ENCODE measurements at places on chromosomes 3 and 15.

- DNase-seq, result no peak
These were observed 12.6 kb downstream of the ALAS1 start for GRCh38 chr3:52210550-52211046.

GRCh38 chr3:64827431-64827830 is 139.6 kb upstream of the ADAMTS9 start:
- no peak for DNase-seq

DNA sequence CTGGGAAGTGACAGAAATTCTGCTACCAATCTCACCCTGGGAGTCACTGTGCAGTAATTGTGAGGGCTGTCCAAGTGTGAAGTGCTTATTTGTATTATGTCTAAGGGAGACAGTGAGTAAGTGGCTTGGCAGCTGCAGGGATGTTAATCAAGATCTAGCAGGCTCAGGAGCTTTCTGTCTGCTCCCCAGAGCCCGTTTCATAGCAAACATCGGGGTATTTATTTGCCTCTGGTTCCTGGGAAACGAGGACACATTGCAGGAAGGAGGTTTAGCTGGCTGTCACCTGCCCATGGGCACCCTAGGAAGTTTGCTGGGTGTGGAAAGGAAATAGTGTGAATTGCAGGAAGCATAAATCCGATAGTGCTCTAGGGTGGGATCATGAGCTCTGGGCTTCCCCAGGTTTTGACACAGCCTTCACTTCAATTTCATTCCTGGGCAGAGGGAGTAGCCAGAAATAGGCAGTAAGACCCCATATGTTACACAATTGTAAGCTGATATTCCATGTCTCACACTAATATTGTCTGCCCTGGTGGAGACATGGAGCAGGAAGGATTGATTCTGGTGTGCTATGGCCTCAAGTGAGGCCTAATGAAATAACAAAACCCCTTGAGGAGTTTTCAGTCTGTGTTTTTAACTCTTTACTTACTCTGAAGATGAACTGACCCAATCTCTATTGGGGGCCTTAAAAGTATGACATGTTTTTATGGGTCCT is 74.1 kb upstream of the MITF start:
- peak; percentile 58 for DNase-seq

DNA sequence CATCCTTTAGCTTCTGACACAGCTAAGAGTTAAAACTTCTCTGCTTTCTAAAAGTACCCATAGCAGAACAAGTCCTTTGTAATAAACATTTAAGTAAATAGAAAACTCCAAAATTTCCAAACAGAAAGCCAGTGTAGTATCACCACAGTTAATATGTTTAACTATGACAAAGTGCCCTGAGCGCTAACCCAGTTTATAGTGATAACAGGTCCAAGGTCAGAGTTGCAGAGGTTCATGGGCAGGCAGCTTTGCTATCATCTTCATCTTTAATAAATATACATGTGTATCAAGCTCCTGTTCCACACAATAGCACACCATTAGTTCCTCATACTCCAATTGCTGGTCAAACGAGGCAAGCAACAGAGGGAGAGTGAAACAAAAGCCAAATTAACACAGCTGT is 12.4 kb upstream of the TOP2B start:
- DNase-seq, result no peak

DNA sequence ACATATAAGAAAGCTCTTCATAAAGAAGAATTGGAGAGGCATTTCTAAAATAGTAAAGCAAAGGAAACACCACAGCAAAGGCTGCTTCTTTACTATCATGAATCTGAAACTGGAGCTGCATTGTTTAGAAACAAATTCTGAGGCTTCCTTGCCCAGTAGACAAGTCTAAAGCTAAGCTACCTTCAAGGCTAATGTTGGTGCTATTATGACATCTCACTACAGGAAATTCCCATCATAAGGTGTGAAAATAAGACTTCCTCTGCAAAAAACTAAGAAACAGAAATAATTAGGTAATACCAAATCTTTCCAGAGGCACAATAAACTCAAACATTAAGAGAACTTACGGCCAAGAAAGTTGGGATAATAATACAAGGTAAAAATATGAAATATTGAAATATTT is 89.9 kb upstream of the P3H2 start:
- DNase-seq, result no peak

DNA sequence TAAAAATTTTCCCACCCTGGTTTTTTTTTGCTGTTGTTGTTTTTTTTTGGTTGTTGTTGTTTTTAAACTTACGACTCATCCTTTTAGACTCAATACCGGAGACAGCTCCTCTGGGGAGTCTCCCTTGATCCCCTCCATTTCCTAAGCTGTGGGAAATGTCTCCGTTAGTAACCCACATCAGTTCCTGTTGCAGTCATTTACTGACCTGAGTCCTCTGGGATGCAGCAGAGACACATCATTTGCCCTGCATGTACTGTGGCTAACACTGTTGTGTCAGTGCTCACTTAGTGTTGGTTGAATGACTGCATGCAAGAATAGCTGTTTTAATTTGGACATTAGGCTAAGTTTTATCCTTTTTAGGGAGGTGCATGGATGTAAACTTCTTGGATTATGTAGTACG is 83.8 kb downstream of the MBNL1 start:
- DNase-seq, result no peak

- DNase-seq, result no peak
These were observed 583.0 kb upstream of the GOLIM4 start for GRCh38 chr3:168678730-168679129.

- no peak for DNase-seq
These were observed 175.5 kb downstream of the ATG7 start for GRCh38 chr3:11447584-11448200.

GRCh38 chr3:121167374-121168139 is 259.6 kb downstream of the STXBP5L start:
- DNase-seq, result no peak

DNA sequence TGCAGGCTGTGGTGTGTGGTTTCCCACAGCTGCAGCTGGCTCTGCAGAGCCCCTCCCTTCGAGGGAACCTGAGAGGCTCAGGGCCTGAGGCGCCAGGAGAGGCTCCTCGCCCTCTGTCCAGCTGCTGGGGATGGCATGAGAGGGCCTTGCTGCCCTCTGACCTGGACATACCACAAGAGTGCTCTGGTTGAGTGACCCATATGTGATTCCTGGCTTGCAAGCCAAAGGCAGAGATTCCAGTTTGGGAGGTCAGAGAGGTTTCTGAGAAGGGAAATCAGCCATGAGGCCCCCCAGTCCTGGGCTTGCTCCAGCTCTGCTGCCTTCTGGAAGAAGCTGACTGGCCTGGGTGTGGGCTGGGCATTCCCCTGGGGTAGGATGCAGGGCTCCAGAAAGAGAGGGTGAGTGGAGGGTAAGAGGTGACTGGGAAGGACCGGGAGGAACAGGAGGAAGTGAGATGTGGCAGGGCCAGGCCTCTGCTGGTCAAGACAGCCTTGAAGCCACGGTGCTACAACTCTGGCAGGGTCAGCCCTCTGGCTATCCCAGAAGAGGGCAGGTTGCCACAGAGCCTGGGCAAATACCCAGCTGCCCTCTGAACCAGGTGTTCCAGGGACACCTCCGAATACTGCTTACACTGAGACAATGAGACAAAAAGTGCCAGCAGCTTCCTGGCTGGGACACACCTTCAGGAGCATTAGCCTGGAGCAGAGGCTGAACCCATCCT is 16.0 kb upstream of the SRP14 start:
- peak; percentile 14 for DNase-seq

- DNase-seq, result no peak
These were observed 12.9 kb upstream of the CPNE9 start for GRCh38 chr3:9690451-9691450.

GRCh38 chr3:183013856-183014255 is 33.5 kb upstream of the DCUN1D1 start:
- DNase-seq, result no peak

DNA sequence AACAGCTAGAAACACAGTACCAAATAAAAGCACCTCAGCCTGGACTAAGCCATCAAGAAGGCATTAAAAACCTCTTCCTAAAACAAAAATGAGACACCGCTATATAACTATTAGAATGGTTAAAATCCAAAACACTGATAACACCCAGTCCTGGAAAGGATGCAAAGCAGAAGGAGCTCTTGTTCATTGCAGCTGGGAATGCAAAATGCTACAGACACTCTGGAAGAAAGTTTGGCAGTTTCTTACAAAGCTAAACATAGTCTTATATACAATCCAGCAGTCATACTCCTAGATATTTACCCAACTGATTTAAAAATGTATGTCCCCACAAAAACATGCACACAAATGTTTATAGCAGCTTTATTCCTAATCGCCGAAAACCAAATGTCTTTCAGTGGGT is 35.7 kb downstream of the CHSY1 start:
- DNase-seq, result no peak

- no peak for DNase-seq
These were observed 230.6 kb downstream of the ZMAT3 start for GRCh38 chr3:178841011-178841410.

GRCh38 chr15:52010633-52011595 is 8.1 kb upstream of the MAPK6 start:
- no peak for DNase-seq

- DNase-seq, result no peak
These were observed 19.8 kb upstream of the CELF6 start for GRCh38 chr15:72339777-72340177.

DNA sequence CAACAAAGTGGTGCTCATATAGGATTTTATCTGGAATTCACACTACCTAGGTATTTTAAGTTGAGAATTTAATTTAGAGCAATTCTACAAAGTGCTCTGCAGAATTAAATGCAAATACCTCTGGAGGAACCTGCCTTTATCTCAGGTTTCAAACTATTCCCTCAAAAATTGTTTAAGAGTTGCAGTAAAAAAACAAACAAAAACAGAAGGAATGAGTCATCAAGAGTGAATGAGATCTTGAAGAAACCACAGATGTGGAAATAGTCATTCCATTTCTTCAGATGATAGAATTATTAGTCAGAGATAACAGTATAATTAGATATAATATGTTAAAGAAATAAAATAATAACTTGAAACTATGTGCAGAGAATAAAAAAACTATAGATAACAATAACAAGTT is 80.8 kb upstream of the SCN5A start:
- DNase-seq, result no peak

DNA sequence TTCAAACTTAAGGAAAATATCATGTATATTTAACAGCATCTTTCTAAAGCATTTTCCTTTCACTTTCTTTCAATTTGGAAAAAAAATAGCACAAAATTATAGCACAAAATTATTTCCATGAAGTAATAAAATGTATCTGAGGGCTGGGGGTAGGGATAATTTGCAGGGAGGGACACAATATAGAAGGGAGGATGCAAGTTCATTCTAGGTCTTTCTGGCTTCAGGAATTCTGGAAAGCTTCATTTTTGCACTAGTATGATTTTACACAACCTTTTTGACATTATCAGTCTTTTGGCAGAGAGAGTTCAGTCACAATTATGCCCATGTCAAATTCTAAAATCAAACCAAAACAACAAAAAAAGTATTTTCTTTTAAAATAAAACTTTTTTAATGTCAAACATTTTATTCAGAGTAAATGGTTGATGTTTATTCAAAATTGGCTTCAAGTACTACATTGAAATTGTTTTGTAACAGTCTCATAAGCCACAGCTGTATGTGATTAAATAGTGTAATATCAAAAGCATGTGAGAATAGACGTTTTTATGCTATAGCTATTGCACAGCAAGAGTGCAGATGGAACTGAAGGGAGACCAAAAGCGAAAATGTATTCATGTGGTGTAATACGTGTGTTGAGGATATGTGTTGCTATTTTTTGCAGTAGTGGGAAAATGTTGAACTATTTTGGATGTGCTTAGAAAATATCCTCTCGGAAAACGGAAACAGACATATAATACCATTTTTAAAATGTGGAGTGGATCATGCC is 5.8 kb downstream of the RBMS3 start:
- no peak for DNase-seq

DNA sequence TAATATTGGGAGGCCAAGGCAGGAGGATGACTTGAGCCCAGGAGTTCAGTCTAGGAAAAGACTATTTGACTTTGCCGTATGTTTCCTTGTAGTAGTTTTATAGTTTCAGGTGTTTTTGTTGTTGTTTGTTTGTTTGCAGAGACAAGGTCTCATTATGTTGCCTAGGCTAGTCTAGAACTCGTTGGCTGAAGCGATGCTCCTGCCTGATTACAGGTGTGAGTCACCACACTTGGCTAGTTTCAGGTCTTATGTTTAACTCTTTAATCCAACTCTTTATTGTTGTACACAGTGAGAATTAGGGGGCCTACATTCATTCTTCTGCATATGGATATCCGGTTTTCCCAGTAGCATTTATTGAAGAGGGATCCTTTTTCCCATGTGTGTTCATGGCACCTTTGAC is 32.0 kb downstream of the FAIM start:
- DNase-seq, result no peak

Measured in NCI-H1436 (cell line).